Right lobe of liver (tissue), 6 donors: ENCODE measurements at places on chromosomes 1 and 21. TPM values are rescaled to one million over a fixed set of nuclear protein-coding genes. Genes with fewer than 3 reads are reported as not detected.

Gene FRRS1
- 43.2 TPM for total RNA-seq

Gene TTC22
- 2.7 TPM for total RNA-seq

Gene LINGO4
- total RNA-seq: 0.12 TPM

GRCh38 chr1:110136911-110137310 is 13.4 kb upstream of the SLC6A17 start:
- no peaks in the 10 kb centered on the region for H3K36me3 ChIP-seq
- H3K27me3 ChIP-seq: peaks cover 3% of the 10 kb centered on the region
